T-helper 22 cell (primary cell): ENCODE measurements at places on chromosomes 1 and 21.
A peak's percentile ranks its signal among the peaks of the same experiment; 100 is the strongest.

DNA sequence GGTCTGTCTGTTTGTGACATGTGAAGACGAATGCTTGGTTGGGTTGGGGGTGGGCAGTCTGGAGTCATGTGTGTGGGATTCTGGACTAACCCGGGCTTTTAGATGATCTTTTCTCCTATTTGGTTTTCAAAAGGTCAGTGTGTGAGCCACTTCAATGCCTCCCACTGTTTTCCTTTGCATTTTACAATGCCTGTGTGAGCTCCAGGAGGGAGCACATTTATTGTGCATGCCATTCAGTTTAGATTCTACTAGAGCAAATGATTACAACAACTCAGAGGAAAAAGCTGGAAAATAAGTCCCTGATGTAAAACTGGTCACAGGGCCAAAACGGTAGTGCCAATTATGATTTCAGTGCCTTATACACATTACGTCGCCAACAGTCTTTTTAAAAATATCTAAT, 90.9 kb downstream of the LYPLAL1 start:
- DNase-seq = no peak

DNA sequence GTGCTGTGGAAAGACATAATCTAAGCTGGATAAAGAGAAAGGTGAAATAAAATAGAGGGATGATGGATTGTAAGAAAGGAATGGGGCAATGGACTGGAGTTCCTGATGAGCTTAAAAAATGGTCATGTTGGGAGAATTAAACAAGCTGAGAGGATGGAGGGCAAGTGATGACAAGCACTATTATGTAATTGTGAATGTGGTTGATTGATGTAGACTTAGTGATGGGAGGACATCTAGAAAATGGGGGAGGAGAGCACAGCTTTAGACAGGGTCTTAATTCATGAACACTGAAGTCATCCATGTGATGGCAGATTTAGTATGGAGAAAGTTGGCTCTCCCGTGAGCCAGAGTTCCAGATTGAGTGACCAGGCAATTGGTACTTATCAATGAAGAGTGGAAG, 29.0 kb downstream of the DNAH14 start:
- DNase-seq = no peak

DNA sequence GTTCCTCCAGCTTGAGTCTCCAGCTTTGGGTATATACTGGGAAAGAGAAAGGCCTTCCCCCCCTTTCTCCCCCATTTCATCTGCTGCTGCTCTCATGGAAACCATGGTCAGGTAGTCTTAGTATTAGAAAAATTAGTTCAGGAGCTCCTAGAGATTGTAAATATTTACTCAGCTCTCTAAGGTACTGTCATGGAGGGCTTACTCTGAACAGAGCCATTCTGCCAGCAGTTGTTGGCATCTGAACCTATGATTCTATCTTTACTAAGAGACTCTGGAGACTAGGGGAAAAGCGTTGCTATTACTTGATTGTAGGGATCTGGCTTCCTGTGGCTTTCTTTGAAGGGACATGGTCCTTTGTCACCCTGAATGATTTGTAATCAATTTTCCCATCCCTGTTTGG, 6.1 kb downstream of the INTS3 start:
- DNase-seq = no peak

GRCh38 chr21:45018131-45019075, 56.0 kb upstream of the ADARB1 start:
- no peak for DNase-seq

- no peak for DNase-seq
Observed at GRCh38 chr1:22850681-22851080, 122.0 kb downstream of the LACTBL1 start.

DNA sequence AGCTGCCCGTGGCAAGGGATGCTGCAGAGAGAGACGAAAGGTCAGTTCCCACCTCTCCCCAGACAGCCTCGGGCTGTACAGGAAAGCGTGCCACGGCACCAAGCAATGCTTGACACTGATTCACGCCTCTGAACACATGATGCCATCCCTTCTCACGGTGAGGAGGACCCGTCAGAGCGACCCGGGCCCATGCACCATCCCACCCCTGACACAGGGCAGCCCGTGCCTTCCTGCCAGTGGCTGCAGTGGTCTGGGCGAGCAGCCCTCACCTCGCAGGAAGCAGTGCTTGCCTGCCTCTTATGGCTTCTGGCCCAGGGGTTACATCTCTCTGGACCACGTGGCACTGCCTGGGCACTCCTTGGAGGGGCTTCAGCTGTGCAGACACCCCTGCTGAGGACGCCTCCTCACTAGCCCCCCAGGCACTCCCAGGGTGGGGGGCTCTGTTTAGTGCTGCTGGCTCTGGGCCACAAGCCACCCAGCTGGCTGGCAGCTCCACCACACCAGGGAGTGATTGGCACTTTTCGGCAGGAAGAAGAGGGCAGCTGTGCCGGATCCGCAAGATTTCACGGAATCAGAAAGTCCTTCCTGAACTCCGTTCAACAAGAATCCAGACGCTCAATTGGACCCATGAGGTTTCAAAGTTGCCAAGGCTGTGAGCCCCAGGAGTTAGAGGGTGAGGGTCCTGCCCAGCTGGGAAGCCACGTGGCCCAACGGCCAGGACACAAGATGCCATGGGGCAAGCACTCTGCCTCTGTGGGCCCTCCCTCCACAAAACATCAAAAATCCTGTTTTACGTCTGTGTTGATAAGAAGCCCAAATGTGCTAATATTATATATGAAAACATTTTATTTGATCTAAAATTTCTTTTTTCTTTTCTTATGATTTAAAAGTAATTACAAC, 34.8 kb upstream of the SLC19A1 start:
- no peak for DNase-seq

- DNase-seq = no peak
Observed at GRCh38 chr1:175000697-175001187, 995 bp downstream of the CACYBP start.

DNA sequence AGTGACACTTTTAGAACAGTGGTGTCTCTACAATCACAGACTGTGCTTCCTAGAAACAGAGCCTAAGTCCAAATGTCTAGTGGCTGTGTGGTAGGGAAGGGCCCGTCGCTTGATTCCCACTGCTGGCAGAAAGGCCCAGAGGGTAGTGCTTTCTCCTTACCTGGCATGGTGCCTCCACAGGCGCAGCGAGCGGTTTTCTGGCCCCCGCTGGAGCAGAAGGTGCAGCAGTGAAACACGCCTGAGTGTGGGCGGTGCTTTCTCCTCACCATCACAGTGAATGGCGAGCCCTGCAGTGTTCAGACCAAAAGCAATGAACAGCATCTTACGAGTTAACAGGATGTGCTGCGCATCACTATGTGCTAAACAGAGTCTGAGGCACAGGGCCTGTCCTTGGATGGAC, 8.3 kb downstream of the TRIM45 start:
- no peak for DNase-seq

DNA sequence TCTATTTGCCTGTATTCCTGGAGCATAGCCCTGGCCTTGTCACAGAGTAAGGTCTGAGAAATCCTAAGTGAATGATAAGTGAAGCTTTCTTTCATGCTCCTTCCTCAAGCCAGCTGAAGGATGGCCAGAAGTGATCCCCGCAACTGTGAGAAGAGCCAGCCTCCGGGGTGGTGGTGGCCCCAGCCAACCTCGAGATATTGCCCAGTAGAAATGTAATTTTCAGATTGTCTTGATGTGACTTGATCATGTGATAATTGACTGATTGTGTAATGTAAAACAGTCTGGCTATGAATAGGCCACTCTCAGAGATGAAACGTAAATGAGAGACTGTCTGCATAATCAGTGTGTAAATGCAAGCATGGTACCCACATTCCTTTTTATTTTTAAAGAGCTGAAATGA, 242.4 kb upstream of the CAMK1G start:
- DNase-seq = no peak

DNA sequence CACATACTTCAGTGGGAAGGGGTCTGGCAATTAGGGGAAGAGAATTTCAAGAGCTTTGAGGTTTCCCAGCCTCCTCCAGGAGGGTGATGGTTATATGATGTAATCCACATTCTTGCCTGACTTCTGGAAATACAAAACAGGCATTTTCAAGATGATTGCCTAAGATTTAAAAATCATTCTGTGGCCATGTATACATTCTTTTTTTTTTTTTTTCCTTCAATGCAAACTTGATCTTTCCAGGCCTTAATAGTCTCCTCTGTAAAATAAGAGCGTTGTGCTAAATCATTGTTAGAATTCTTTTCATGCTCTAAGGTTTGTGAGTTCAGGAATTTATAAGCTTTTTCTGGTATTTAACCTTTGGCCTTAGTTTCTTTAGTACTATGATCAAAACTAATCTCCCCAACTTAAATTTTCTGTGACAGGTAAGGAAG, 192.3 kb upstream of the HMCN1 start:
- DNase-seq = no peak

DNA sequence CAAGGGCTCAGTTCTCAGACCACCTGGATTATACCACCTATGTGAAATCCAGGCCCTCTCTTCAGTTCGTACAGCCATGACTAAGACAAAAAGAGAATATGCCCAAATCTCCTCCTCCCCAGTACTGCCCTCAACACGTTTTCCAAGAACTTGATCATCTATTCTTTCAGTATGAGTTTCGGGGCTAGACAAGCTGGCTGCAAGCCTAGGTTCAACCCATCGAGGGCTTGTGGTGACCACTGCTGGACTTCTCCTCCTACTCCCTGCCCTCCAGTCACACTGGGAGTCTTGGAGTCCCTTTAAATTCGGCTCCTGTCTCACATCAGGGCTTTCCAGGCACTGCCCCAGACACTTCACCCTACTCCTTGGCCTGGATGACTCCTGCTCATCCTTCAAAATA, 352.3 kb downstream of the KCNH1 start:
- no peak for DNase-seq

- no peak for DNase-seq
Observed at GRCh38 chr1:180156201-180156600, 1.5 kb downstream of the QSOX1 start.

DNA sequence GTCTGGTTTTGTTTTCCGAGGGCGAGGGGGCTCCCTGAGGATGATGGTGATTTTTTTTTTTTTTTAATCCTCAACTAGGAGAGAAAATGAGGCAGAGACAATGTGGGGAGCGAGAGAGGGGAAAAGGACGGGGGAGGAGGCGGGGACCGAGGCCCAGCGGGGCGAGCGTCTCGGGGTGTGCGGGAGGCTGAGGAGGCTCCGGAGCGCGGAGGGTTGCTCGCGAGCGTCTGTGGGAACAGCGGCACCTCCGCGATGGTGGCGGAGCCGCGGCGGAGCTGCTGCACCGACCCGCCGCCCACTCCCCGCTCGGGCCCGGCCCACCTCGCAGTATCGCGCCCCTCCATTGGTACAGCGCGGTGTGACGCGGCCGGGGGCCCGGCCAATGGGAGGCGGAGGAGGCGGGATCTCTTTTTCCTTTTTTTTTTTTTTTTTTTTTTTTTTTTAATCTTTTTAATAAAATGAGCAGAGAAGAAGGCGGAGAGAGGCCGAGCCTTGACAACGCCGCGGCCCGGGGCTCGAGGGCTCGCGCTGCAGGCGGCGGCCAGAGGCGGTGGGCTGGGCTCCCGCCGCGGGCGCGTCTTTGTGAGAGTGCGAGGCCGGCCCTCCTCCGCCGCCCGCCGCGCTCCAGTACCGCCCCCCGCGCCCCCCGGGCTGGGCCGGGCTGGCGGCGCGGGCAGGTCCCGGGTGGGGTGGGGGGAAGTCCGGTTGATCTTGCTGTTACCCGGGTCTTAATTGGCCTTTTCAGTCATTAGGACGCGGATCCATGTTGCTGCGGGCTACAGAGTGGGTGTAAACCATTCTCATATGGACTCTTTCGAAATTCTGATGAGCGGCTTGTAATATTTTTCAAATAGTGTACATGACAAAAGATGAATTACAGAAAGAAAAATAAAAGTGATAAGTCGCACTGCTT, at the start of gene RERE:
Gene RERE, minus strand, starts transcription at position 229 of the 913 bp plus-strand sequence.
- DNase-seq = peak; percentile 91
